Stimulated activated CD4-positive, alpha-beta T cell treated with anti-CD3 and anti-CD28 coated beads, Interleukin-15, amount 100 ng/mL, for 48 hours (primary cell): ENCODE measurements at places on chromosomes 5 and 9.

DNA sequence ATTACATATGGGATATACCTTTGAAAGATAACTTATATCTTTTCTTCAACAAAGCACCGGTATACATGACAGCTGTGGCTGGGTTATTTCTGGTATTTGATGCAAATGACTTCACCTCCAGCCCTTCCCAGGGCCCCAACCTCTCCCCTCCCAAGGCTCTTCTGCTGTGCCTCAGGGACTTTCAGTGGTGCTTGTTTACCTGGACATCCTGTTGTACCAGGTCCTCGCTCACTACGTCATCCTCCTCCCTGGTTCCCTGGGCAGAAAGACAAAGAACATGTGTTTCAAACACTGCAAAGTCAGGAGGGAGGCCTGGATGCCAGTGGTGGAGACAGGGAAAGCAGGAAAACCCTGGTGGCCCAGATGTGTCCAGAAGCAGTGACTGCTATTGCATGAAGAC is 23.4 kb downstream of the ANXA6 start:
- DNase-seq = no peak

- no peak for DNase-seq
These were observed 6.6 kb upstream of the NFIB start for GRCh38 chr9:14320271-14321181.

GRCh38 chr5:39118638-39119037 is 44.4 kb upstream of the RICTOR start:
- no peak for DNase-seq

DNA sequence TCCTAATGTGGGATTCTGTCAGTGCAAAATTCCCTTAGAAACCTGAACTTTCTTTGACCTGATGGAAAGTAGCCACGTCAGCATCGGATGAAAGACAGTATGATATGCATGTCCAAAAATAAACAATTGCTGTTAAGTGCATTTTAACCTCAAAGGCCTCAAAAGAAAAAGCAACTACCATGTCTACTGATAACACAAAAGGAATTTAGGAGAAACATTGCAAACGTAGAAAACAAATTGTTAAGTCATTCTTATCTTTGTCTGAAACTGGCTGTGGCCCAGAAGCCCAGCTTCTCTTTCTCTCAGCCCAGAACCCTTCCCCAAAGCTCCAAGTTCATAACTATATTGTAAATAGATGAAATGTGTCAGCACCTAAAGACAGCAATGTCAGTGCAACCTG is 11.1 kb upstream of the LHFPL2 start:
- no peak for DNase-seq

GRCh38 chr9:69996967-69997366 is 46.7 kb upstream of the MAMDC2 start:
- no peak for DNase-seq
